K562 (cell line): ENCODE measurements at places on chromosomes 13 and 19. TPM values are rescaled to one million over a fixed set of nuclear protein-coding genes. Genes with fewer than 3 reads are reported as not detected.

PLK5 gene
- total RNA-seq = 0.16 TPM in 1 of 2 replicates, not detected in the other

C13orf42 gene
- total RNA-seq = not detected in 2 replicates

ZNF814 gene
- 3.0 and 3.1 TPM in 2 replicates for total RNA-seq

GRCh38 chr13:34578471-34578870 lies 363.6 kb upstream of the NBEA start:
- no peak for DNase-seq
- no peak overlapping the region for H3K27ac ChIP-seq
- H3K27me3 ChIP-seq = no peaks in the 10 kb centered on the region
- H3K36me3 ChIP-seq = no peaks in the 10 kb centered on the region
- H3K4me1 ChIP-seq = no peaks in the 10 kb centered on the region

DNA sequence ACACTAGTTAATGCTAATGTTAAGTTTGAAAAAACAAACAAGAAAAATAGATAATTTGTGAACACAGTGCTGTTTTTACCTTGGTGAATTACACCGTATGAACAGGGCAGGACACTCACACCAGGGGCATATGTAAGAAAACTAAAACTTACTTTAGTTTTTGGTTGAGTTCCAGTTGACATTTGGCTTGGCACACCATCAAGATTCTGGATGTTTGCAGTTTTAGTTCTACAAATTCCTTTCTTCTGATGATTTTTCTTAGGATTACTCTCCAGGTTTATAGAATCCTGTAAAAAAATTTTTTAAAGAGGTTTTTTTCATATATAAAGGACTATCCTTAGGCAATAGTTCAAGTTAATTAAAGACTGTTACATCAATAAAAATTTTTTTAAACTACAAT lies 238.5 kb upstream of the STARD13 start:
- H3K4me3 ChIP-seq = no peak overlapping the region
- no peak for DNase-seq
- H3K36me3 ChIP-seq = no peaks in the 10 kb centered on the region
- no peaks in the 10 kb centered on the region for H3K27me3 ChIP-seq
- no peak overlapping the region for H3K27ac ChIP-seq
- no peaks in the 10 kb centered on the region for H3K4me1 ChIP-seq

GRCh38 chr19:45078390-45079062 lies 534 bp upstream of the GEMIN7 start:
- H3K27ac ChIP-seq = peak overlapping the region; percentile 90
- H3K36me3 ChIP-seq = peaks cover 35% of the 10 kb centered on the region; the same call in 2 of the 3 replicates
- peak overlapping the region; percentile 92 for H3K4me3 ChIP-seq
- H3K27me3 ChIP-seq = no peaks in the 10 kb centered on the region
- H3K4me1 ChIP-seq = peaks cover 52% of the 10 kb centered on the region
- DNase-seq = no peak

GRCh38 chr19:49688531-49689132 lies 762 bp upstream of the ADM5 start:
- peaks cover 58% of the 10 kb centered on the region; the same call in 2 of the 3 replicates for H3K36me3 ChIP-seq
- no peaks in the 10 kb centered on the region for H3K27me3 ChIP-seq
- no peak overlapping the region for H3K27ac ChIP-seq

DNA sequence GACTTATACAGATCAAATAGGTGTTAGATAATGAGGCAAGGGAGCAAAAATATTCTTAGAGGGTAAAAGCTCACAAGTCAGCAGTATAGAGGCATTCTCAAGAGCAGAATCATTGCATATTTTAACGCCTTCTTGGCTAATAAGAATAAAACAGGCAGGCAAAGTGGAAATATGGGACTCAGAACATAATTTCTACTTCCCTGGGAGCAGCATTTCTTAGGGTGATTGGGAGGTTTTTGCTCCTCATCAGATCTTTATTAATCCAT lies 39.6 kb downstream of the LHFPL6 start:
- H3K27me3 ChIP-seq = no peaks in the 10 kb centered on the region
- no peaks in the 10 kb centered on the region for H3K4me1 ChIP-seq
- H3K27ac ChIP-seq = no peak overlapping the region

GRCh38 chr19:50500060-50500752 lies 10.8 kb downstream of the JOSD2 start:
- no peak overlapping the region for H3K4me3 ChIP-seq
- H3K27ac ChIP-seq = no peak overlapping the region
- H3K27me3 ChIP-seq = no peaks in the 10 kb centered on the region
- peak; percentile 78 for DNase-seq
- H3K36me3 ChIP-seq = no peaks in the 10 kb centered on the region

- H3K36me3 ChIP-seq = no peaks in the 10 kb centered on the region
- no peak within 1 kb of the TSS for H3K27ac ChIP-seq
- no peaks in the 10 kb centered on the region; the same call in 2 of the 3 replicates for H3K4me1 ChIP-seq
- H3K4me3 ChIP-seq = no peak within 1 kb of the TSS
- peaks cover 19% of the 10 kb centered on the region for H3K27me3 ChIP-seq
These were observed at the start of gene CEACAM1 for GRCh38 chr19:42528354-42529247. Gene CEACAM1 (minus strand): TSS chr19:42528481. CDS start chr19:42528374, 107 bp downstream.

GRCh38 chr19:7971553-7972520 lies 28.4 kb upstream of the TIMM44 start:
- no peak overlapping the region for H3K27ac ChIP-seq
- no peak overlapping the region for H3K4me3 ChIP-seq
- DNase-seq = no peak
- H3K27me3 ChIP-seq = no peaks in the 10 kb centered on the region
- H3K4me1 ChIP-seq = peaks cover 4% of the 10 kb centered on the region

DNA sequence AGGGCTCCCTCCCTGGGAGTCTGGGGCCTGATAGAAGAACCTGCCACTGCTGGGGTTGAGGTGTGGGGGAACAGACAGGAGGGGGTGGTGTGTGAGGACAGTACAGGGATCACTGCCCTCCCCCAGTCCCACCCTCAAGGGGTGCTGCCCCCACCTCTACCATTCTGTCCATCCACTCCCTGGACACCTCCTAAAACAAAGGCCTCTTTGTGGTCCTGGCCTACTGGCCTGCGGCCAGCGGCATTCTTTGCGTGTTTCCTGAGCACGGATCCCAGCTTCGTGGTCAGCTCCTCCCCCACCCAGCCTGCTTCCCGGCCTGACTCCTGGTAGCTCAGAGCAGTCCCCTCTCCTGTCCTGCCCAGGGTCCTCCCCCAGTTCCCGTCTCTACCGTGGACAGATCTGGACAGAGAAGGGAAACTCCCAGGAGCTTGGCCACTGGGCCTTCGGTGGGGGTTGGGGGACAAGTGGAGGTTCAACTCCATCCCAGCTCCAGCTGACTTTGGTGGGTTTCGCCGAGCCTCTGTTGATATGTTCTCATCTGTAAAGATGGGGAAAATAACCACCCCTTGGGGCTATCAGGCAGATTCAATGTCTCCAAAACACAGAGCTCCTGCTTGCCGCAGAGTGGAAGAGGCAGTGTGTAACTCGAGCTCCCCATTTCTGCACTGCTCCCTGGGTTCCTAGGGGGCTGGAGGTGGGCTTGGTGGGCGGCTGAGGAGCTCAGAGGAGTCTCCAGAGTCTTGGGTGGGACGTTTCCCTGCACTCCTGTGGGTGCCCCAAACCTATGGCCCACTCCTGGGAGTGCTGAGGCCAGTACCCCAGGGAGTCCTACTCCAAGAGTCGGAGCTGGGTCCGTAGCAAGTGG lies 48.7 kb downstream of the LYL1 start:
- H3K4me3 ChIP-seq = no peak overlapping the region
- no peaks in the 10 kb centered on the region for H3K27me3 ChIP-seq
- no peak overlapping the region for H3K27ac ChIP-seq
- H3K36me3 ChIP-seq = no peaks in the 10 kb centered on the region
- H3K4me1 ChIP-seq = peaks cover 50% of the 10 kb centered on the region

DNA sequence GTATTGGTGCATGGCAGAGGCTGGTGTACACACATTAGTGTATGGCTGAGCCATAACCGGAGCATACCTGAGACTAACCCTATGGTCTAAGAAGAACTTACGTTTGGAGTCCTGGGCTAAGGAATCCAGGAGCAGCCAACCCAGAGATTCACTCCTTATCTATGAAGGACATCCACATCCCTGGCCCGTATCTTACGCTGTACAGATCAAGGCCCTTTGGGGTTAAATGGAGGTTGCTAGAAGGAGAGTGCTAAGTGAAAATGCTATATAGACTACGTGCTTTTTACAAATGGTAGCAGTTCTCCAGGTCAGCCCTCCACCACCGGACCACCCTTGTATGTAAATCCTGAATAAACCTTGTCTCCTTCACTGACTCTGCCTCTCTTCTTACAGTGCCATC lies 1.9 kb upstream of the SUGT1 start:
- H3K4me1 ChIP-seq = peaks cover 5% of the 10 kb centered on the region; the same call in 1 of the 2 replicates
- H3K27me3 ChIP-seq = no peaks in the 10 kb centered on the region
- H3K36me3 ChIP-seq = peaks cover 27% of the 10 kb centered on the region; the same call in 2 of the 3 replicates
- peak; percentile 33 for DNase-seq
- H3K27ac ChIP-seq = peak overlapping the region; percentile 92

DNA sequence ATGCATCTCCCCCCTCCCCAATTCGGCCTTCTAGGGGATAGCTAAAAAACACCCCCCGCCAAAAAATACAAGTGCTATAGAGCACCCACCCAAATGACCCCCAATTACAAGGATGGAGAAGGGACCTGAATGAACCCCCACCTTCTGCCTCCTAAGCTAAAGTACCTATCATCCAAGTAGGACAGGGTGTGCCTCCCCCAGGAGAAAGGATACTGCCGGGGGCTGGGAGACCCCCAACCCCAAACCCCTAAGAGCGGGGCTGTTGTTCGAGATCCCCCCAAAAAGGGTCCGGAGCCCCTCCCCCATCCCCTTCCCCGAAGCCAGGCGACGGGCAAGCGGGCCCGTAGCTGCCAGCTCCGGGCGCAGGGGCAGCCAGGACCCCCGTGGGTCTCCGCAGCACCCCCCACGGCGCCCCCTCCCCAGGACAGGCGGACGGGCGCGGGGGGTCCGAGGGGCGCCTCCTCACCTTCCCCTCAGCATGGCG lies 1.9 kb downstream of the ZC3H4 start:
- H3K36me3 ChIP-seq = peaks cover 28% of the 10 kb centered on the region; the same call in 2 of the 3 replicates
- H3K4me1 ChIP-seq = peaks cover 20% of the 10 kb centered on the region
- no peaks in the 10 kb centered on the region for H3K27me3 ChIP-seq
- peak overlapping the region; percentile 89 for H3K4me3 ChIP-seq

DNA sequence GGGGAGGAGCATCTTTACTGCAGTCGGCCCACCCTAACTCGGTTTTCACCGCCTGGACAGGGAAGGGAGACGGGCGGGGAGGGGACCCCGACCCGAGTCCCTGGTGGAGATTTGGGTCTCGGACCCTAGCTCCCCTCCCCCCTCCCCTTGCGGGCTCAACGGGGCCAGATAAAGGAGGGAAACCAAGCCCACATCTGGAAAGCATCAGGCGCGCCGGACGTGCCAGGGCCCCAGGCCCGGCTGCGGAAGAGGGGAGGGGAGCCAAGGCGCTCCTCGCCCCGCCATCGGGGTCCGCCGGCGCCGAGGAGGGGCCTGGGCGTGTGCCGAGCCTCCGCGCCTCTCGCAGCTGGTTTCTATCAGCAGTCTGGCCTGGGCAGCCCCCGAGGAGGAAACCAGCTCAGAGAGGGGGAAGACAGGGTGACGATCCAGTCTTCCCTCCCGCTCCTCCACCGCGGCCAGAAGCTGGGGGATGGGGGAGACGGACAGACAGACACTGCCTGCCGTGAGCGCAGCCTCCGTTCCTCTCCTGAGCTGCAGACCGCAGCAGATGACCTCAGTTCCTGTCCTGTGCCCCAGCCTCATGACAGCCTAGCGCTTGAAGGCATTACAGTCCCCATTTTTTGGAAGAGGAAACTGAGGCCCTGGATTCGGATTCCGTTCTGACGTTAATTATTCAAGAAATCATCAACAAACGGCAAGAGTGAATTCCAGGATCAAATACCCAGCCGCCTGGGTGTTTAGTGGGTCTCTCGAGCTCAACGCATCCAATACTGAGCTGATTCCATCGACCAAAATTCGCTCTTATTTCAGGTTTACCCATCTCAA lies 3.6 kb upstream of the GNG8 start:
- H3K27ac ChIP-seq = peak overlapping the region; percentile 44; the same call in 2 of the 3 replicates
- DNase-seq = peak; percentile 57
- H3K36me3 ChIP-seq = no peaks in the 10 kb centered on the region
- H3K27me3 ChIP-seq = no peaks in the 10 kb centered on the region

GRCh38 chr19:51607920-51608562 lies 22.2 kb downstream of the SIGLEC5 start:
- no peak overlapping the region for H3K27ac ChIP-seq
- H3K36me3 ChIP-seq = no peaks in the 10 kb centered on the region
- no peak overlapping the region for H3K4me3 ChIP-seq
- DNase-seq = peak; percentile 87

DNA sequence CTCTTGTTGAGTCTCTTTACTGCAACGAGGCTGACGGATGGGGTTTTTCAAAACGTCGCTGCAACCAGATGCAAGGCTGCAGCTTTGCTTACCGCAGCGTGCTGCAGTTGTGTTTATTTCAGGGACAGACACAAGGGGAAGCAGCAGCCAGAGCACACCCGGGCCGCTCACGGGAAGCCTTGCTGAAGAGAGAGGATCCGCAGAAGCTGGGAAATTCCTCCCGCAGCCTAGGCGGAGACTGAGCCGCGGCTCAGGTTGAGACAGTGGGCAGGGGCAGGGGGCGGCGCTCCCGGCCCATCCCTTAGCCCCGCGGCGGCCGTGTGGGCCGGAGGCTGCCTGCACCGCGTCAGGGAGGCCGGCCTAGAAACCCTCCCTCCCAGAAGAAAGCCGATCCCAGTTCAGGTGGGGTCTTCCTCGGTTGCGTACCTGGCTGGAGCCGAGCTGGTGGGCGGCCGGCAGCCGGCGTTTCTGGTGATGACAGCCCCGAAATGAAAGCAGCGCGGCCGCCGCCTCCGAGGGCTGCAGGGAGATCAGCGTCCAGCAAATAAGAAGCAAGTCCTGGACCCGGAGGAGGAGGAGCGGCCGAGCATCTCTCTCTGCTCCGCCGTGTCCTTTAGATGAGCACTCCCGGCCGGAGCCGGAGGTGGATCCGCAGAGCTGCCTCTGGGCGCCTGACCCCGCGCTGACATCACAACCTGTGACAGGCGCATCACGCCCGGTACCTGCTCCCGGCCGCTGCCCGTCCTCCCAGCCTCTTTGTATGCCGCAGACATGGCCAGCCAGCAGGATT lies at the start of gene FRY:
TSS of gene FRY (plus strand) at position 750 of the 790 bp plus-strand sequence. CDS start at position 772, 22 bp downstream.
- no peaks in the 10 kb centered on the region for H3K36me3 ChIP-seq
- no peak within 1 kb of the TSS for H3K4me3 ChIP-seq
- no peak within 1 kb of the TSS for H3K27ac ChIP-seq
- no peaks in the 10 kb centered on the region for H3K4me1 ChIP-seq
- H3K27me3 ChIP-seq = peaks cover 11% of the 10 kb centered on the region
- DNase-seq = no peak

- DNase-seq = no peak
- H3K27me3 ChIP-seq = no peaks in the 10 kb centered on the region
These were observed 72.5 kb upstream of the UBL3 start for GRCh38 chr13:29922896-29923295.

DNA sequence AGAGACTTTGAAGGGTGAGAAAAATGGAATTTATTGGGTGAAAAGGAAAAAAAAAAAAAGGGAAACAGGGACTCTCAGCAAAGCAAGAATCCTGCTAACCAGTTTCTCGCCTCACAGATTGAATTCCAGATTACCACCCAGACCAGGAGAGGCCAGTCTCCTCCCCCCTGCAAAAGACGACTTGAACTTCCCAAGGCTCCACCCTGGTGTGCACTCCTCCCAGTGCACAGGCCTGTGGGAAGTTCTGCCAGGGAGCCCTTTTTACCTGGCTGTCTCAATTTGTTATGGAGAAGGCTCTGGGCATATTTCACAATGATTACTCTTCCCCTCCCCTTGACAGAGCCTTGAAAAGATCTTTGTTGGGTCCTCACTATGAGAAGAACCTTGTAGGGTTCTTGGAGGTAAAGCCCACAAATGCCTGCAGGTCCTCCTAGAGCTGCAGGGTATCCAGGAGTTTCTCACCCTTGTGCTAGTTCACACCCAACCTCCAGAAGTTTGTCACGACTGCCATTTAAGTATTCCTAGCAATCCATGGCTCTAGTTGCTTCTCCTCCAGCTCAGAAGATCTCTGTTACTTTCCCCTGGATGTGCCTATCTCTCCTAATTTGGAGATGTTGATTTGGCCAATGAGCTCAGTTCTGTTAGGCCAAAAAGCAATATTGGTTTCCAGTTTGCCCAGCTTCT lies 229.8 kb upstream of the TMTC4 start:
- H3K4me1 ChIP-seq = no peaks in the 10 kb centered on the region
- no peak overlapping the region for H3K4me3 ChIP-seq
- no peaks in the 10 kb centered on the region for H3K27me3 ChIP-seq
